ENCODE measurements at places on chromosomes 16 and 17. TPM values are rescaled to one million over a fixed set of nuclear protein-coding genes. Genes with fewer than 3 reads are reported as not detected.

- DNase-seq: no peak
Measured at GRCh38 chr17:66570447-66571195, 264.3 kb upstream of the CACNG5 start.

DNA sequence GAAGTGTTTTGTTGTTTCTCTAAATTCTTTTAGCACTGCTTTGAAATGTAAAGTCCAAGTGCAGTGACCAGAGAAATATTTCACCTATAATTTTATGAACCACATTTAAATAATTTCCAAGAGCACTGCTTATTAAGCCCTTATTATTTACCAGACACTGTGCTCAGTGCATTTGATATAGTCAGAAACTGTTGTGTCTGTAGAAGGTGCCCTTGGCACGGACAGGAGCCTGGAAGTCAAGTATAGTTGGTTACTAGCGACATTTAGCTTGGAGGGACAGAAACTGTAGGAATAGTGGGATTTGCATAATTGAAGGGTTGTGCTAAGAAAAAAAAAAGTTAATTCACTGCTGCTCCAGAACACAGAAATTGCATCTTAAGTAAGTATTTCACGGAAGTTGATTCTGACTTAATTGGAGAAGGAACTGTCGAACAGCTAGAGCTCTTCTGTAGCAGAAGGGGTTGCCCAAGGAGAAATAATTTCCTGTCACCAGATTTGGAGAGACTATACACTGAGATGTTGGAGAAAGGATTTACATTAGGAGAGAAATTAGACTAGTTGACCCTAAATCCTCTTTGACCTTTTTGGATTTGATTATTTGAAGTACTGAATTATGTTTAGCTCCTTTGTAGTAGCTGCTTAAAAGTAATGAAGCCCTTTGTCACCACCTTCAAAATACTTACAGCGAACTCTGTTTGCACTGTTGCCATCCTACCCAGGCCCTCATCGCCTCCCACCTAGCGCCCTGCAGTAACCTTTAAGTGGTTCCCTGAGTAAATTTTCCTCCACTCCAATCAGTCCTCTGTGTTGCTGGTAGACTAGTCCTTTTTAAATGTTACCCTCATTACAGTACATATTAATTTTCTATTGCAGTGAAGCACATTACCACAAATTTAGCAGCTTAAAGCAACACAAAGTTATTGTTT is 25.6 kb downstream of the COX10 start:
- no peak for DNase-seq

Gene ESRP2
- 0.10 TPM for polyA plus RNA-seq

GRCh38 chr16:64507240-64508024 is 614.4 kb downstream of the CDH11 start:
- DNase-seq: no peak

DNA sequence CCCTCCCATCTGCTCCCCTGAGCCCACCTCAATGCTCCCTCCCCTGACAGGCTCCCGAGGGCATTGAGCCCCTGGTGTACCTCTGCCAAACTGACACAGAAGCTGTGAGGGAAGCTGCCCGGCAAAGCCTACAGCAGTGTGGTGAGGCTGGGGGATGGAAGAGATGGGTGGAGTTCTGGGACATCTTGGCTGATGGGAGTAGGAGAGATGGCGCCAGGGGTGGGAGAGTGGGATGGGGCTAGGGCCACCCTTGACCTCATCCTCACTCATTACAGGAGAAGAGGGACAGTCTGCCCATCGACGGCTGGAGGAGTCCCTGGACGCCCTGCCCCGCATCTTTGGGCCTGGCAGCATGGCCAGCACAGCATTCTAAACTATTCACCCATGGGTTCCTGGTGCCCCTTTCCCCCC is 16.2 kb upstream of the CTCF start:
- no peak for DNase-seq
